Stimulated activated CD8-positive, alpha-beta memory T cell treated with anti-CD3 and anti-CD28 coated beads, Interleukin-4, amount 100 ng/mL, for 4 hours (primary cell): ENCODE measurements at places on chromosomes 1 and 21.

DNA sequence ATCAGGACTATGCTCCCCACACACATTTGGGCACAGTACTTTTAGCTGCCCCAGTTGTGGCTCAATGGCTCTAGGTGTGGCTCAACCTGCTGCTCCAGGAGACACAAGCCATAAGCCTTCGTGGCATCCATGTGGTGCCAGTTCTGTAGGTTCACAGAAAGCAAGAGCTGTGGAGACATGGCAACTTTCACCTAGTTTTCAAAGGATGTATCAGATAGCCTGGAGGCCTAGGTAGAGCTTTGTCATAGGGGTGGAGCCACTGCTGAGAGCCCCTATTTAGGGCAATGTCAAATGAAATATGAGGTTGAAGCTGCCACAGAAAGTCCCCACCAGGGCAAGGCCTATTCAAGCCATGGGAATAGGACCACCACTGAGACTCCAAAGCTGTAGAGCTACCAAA is 210.5 kb downstream of the LMO4 start:
- no peak for DNase-seq

- DNase-seq, result no peak
Measured at GRCh38 chr1:91742848-91743292, 143.1 kb downstream of the TGFBR3 start.

DNA sequence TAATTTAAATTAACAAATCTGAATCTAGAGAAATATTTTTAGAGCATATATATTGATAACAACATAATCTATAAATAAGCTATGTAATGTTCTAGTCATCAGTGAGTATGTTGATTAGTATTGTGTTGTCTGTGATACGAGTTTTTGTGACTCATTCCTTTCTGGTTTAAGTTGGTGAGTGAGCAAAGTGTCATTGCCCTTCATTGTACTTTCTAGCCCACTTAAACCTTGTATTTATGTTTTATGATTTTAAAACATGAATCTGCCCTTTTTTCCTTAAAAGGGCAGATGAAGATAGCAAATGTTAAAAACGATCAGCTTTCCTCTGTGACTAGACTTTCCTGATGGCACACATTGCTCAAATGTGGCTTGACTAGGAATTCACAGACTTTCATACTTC is 38.5 kb downstream of the MACO1 start:
- no peak for DNase-seq

DNA sequence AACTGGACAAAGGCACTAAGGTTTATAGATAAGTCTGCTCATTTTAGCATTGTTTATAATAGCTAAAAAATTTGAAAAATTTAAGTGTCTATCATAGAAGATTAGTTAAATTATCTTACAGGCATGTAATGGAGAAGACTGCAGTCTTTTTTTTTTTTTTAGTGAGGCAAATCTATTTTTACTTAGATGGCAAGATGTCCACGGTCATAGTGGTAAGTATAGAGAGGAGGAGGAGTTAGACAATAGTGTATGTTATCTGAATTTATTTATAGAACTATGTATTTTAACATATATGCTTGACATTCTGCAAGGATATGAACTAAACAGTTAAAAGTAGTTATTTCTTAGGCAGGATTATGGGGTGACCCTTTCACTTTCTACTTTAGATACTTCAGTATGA is 149.0 kb downstream of the SYT2 start:
- DNase-seq, result no peak

- DNase-seq, result no peak
Measured at GRCh38 chr1:19344372-19344810, 32.3 kb downstream of the SLC66A1 start.

GRCh38 chr1:41666981-41667631 is 182.6 kb upstream of the EDN2 start:
- peak; percentile 53 for DNase-seq

- DNase-seq, result no peak
Measured at GRCh38 chr1:204083491-204083890, 10.6 kb downstream of the SOX13 start.
